Panc1 (cell line): ENCODE measurements at places on chromosomes 4 and X. TPM values are rescaled to one million over a fixed set of nuclear protein-coding genes. Genes with fewer than 3 reads are reported as not detected.

DNA sequence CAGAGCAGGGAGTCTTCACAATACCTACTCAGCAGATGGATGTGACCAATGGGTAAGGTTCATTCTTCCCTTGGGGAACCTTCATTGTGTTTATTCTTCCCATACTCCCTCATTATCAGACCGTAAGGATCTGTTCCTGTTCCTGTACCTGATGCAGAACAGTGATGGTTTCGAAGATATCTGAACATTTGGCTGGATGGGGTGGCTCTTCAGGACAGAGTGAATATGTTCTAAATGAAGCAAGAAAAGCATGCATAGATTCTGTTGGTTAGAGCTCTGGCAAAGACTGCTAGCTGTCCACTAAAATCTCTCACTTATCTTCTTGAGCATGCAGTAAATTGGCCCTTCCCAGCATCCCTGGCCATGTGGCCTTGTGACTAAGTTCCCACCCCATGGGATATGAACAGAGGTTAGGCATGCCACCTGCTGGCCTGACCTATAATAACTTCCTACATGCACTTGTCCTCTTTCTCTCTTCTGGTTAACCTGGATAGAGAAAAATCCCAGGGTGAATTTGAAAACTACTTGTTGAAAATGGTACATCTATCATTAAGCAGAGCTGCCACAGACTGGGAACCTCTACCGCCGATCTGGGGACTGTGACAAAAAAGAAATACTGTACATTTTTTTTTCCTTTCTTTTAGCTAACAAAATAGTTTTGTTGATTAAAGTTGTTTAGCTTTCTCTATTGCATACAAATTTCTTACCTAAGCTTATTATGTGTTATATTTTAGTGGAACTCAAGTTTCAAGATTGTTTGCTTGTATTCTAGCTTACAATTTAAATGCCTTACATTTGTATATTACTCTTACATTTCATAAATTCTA lies 60.0 kb upstream of the BANK1 start:
- no peaks in the 10 kb centered on the region for H3K4me1 ChIP-seq
- no peaks in the 10 kb centered on the region for H3K36me3 ChIP-seq
- peak; percentile 38 for DNase-seq
- H3K27ac ChIP-seq, result no peak overlapping the region
- H3K27me3 ChIP-seq, result no peaks in the 10 kb centered on the region

Gene MAGEA12
- total RNA-seq, result not detected

- H3K4me3 ChIP-seq, result no peak overlapping the region
- H3K27me3 ChIP-seq, result no peaks in the 10 kb centered on the region
- no peak for DNase-seq
Measured at GRCh38 chr4:25795566-25796454, 67.0 kb downstream of the SEL1L3 start.

- no peak for DNase-seq
- no peaks in the 10 kb centered on the region for H3K27me3 ChIP-seq
- no peak overlapping the region for H3K27ac ChIP-seq
- no peaks in the 10 kb centered on the region for H3K36me3 ChIP-seq
- no peaks in the 10 kb centered on the region for H3K4me1 ChIP-seq
Measured at GRCh38 chrX:1451251-1451660, 1.5 kb downstream of the ASMTL start.
